Naive thymus-derived CD4-positive, alpha-beta T cell (primary cell): ENCODE measurements at places on chromosomes 12 and 14. TPM values are rescaled to one million over a fixed set of nuclear protein-coding genes. Genes with fewer than 3 reads are reported as not detected.

The ESPL1 gene
- 0.08 TPM for total RNA-seq

The CACNA2D4 gene
- 9.5 TPM for total RNA-seq

The LRTM2 gene
- total RNA-seq = not detected

The PLXNC1 gene
- total RNA-seq = 12.6 TPM

The CLEC6A gene
- 0.34 TPM for total RNA-seq

The PTCSC3 gene
- total RNA-seq = not detected in 2 replicates

The ACYP1 gene
- total RNA-seq = 12.6 TPM

The GDF3 gene
- not detected in 2 replicates for total RNA-seq

The CIROP gene
- not detected for total RNA-seq

The ASPG gene
- total RNA-seq = 0.38 TPM

The FGF23 gene
- total RNA-seq = not detected

The RPS6KL1 gene
- total RNA-seq = 3.0 and 3.9 TPM in 2 replicates

The FGF6 gene
- not detected in 2 replicates for total RNA-seq

The HOXC5 gene
- not detected in 2 replicates for total RNA-seq

The BEGAIN gene
- total RNA-seq = 1.5 and 2.4 TPM in 2 replicates

The TGM1 gene
- total RNA-seq = 7.4 TPM

The CD69 gene
- total RNA-seq = 124 and 125 TPM in 2 replicates

The SLCO1A2 gene
- not detected for total RNA-seq

The WIF1 gene
- total RNA-seq = not detected

The LRCOL1 gene
- total RNA-seq = not detected

The INHBC gene
- not detected for total RNA-seq

The PSMA6 gene
- total RNA-seq = 91.1 TPM

The IFNG-AS1 gene
- 0.28 and 0.31 TPM in 2 replicates for total RNA-seq

The NTF3 gene
- total RNA-seq = not detected

The VASH1 gene
- 6.5 TPM for total RNA-seq

The FAM222A gene
- total RNA-seq = 0.51 and 0.80 TPM in 2 replicates

The SCN8A gene
- total RNA-seq = 0.34 TPM

The TMEM132C gene
- not detected for total RNA-seq

The DIO3 gene
- total RNA-seq = not detected

The DHH gene
- total RNA-seq = 0.82 TPM

The GNPTAB gene
- total RNA-seq = 44.4 TPM

The PLEKHD1 gene
- total RNA-seq = 0.30 TPM

The TMEM253 gene
- total RNA-seq = not detected

The SERPINA12 gene
- total RNA-seq = not detected

The FAM186B gene
- total RNA-seq = 0.23 and 0.31 TPM in 2 replicates

The STXBP6 gene
- not detected in 2 replicates for total RNA-seq

The PPP1R1A gene
- not detected for total RNA-seq

The B4GALNT3 gene
- total RNA-seq = 11.8 and 12.2 TPM in 2 replicates

The AQP6 gene
- total RNA-seq = not detected

The LRRIQ1 gene
- total RNA-seq = not detected

The KRT6C gene
- total RNA-seq = not detected
